Kasumi-1 (cell line): ENCODE measurements at places on chromosomes 16 and 17.

- no peak for DNase-seq
Measured at GRCh38 chr17:2064520-2064971, 9.6 kb downstream of the HIC1 start.

DNA sequence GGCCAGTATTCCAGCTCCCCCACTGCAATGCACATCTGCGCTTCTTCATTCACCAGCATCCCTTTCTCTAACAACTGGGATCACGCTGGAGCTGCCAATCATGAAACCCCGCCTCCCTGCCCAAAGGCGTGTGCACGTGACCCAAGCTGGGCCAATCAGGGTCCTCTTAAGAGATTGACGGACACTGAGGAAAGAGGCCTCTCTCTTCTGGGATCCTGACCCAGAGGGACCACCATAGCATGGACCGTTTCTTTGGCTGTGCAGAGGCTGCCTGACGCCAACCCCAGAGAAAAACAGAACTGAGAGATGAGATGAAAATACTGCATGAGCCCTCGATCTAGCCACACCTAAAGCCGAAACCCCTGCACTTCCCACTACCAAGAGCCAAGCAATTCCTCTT lies 32.0 kb downstream of the COTL1 start:
- DNase-seq, result no peak

DNA sequence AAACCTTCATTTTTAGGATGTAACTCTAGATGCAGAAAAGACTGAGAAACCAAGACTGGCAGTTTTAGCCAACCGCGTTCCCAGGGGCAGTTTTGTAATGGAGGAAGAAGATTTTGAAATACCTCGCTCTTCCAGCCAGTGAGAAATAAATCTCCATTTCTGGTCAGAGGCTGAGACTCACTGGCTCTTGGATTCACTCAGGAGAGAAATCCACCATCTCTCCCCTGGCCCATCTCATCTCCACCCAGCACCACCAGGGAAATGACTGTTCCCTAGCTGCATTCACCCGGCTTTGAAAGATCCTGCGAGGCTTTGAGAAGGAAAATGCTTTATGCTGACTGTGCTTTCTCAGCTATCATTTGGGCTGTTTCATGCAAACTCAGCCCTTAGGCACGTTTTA lies 185.2 kb downstream of the SOX9 start:
- DNase-seq, result no peak

GRCh38 chr16:51553314-51553713 lies 402.2 kb upstream of the SALL1 start:
- no peak for DNase-seq

- no peak for DNase-seq
Measured at GRCh38 chr17:30203471-30203981, 32.0 kb downstream of the SLC6A4 start.

DNA sequence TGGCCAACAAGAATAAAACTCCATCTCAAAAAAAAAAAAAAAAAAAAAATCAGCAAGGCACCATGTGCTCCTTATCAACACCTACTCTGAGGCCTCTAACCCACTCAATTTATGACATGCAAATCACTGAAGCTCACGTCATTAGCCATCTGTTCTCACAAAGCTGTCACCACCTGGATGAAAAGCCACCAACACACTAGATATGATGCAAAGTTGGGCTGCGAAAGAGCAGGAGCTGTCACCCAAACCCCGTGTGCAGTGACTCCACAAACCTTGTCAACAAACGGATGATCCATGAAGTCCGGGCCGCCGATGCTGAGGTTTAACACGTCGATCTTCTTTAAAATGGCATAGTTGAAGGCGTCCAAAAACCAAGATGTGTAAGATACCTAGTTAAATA lies 25.3 kb downstream of the MBTPS1 start:
- no peak for DNase-seq

DNA sequence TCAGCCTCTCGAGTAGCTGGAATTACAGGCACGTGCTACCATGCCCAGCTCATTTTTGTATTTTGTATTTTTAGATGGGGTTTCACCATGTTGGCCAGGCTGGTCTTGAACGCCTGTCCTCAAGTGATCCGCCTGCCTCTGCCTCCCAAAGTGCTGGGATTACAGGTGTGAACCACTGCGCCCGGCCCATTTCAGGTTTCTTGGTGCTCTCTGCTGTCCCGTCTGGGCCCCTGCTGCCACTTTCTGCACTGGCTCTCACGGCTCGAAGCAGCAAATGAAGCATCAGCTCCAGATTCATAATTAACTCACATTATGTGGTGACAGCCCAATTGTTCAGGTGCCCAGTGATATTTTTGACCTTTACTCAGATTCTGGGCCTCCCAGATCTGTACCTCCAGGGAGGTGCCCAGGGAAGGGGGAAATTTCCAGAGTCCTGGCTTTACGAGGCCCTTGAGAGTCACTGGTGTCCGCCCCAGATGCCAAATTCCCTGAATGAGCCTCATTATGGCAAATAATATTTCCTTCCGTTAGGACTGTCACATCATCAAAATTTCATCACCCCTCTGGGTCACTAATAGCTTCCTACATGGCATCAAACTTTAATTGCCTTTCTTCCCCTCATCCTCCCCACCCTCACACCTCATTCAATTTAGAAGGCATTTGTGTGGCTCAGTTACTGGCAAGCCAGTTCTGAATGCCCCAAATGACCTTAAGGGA lies 9.0 kb downstream of the SDK2 start:
- DNase-seq, result no peak

GRCh38 chr17:8406174-8406573 lies 8.5 kb upstream of the RNF222 start:
- no peak for DNase-seq

DNA sequence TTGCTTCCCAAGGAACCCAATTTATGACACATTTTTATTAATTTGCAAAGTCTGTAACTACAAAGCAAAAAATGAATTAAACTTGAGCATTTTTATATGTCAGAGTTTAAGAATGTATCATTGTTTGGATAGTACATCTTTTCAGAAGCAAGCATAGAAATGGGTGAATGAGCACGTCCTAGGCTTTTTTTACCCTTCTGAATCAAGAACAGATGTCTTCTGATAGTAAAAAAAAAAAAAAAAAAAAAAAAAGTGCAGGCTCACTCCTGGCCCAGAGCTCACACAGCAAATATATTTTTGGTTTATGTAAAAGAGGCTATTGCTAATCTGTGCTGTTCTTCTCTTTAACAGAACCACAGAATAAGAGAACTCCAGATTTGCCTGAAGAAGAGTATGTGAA lies 6.3 kb downstream of the TERF2IP start:
- no peak for DNase-seq

GRCh38 chr17:28948873-28949184 lies 2.5 kb downstream of the PHF12 start:
- no peak for DNase-seq
